CD4-positive, alpha-beta T cell treated with Interleukin-15 for 1 hour (primary cell): ENCODE measurements at places on chromosomes 3 and 15.

DNA sequence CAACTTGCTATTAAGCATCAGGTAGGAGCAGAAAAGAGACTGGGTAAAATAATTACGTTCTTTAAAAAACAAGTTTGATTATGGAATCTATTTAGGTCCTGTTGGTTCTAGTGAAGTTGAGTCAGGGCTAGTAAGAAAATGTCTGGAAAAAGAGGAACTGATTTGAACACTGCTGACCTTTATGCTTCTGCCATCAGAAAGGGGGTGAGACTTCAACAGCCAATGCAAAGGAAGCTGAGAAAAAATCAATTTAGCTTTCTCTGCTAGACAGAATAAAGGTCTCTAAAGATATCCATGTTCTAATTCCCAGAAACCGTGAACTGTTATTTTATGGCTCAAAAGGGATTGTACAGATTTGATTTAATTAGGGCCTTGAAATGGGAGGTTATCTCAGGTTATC lies 157.5 kb downstream of the ROBO2 start:
- DNase-seq = no peak

DNA sequence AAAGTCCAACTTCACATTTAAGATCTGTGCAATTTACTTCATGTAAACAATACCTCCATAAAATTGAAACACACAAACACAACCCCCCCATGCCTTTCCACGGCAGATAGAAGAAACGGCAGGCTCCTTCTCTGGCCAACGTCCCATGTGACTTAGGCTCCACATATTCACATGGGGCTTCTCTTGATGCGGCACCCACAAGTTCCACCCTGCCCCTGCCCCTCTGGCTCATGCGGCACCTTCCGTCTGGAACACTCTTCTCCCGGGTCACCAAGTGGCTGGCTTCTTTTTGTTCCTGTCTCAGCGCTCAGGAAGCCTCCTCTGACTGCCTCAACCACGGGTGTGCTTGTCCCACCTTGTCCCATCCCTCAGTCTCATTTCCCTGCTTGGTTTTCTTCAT lies 25.6 kb downstream of the STIMATE start:
- DNase-seq = no peak

- DNase-seq = no peak
These were observed 62.6 kb downstream of the OSBPL10 start for GRCh38 chr3:31918179-31919150.

DNA sequence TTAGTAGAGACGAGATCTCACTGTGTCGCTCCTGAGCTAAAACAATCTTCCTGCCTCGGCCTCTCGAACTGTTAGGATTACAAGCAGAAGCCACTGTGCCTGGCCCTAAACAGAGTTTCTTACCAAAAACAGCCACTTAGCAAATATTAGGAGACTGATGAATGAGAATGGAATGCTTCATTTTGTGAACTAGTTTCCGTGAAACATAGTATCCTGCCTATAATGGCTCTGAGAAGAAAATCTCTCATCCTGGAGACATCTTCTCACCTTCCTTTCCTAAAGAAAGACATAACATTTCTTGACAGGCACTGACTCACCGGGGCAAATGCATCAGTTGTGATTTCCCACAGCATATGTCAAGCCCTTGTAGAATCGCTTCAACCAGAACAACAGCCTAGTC lies 44.9 kb downstream of the GJD2 start:
- DNase-seq = no peak

GRCh38 chr15:89317186-89317720 lies 17.4 kb downstream of the POLG start:
- DNase-seq = no peak

DNA sequence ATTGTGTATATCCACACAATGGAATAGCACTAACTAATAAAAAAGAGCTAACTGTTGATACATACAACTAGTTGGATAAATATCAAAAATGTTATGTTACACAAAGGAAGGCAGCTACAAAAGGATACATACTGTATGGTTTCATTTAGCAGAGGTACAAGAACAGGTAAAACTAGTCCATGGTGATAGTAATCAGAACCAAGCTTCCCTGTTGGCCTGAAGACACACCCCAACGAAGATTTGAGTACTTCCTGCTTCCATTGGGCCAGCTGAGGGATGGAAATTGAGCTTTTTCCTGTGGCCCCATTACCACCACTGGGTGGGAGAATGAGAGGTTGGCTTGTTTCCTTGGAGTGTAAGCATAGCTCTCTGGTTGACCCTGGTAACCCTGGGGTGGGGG lies 117.3 kb upstream of the CADPS start:
- DNase-seq = no peak

- DNase-seq = peak; percentile 34
These were observed 18.6 kb downstream of the SAMD7 start for GRCh38 chr3:169929830-169930519.

DNA sequence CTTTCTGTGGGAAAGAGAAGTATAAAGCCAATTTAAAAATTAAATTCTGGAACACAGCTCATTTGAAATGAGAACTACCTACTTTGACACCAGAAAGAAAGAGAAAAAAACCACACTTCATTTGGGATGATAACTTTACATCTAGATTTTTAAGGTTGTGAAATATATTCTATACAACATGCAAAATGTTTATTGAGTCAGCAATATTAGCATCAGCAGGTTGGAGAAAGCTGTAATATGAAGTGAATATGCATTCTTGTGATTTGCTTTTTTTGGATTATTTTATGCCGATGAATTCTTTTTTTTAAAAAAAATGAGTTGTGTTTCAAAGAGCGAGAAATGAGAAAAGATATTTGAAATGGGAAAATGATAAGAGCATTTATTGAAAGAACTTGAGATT lies 307.0 kb upstream of the DPPA4 start:
- no peak for DNase-seq

GRCh38 chr3:79005084-79005483 lies 762.7 kb downstream of the ROBO1 start:
- no peak for DNase-seq

GRCh38 chr15:64934023-64934422 lies 22.3 kb downstream of the ANKDD1A start:
- no peak for DNase-seq

DNA sequence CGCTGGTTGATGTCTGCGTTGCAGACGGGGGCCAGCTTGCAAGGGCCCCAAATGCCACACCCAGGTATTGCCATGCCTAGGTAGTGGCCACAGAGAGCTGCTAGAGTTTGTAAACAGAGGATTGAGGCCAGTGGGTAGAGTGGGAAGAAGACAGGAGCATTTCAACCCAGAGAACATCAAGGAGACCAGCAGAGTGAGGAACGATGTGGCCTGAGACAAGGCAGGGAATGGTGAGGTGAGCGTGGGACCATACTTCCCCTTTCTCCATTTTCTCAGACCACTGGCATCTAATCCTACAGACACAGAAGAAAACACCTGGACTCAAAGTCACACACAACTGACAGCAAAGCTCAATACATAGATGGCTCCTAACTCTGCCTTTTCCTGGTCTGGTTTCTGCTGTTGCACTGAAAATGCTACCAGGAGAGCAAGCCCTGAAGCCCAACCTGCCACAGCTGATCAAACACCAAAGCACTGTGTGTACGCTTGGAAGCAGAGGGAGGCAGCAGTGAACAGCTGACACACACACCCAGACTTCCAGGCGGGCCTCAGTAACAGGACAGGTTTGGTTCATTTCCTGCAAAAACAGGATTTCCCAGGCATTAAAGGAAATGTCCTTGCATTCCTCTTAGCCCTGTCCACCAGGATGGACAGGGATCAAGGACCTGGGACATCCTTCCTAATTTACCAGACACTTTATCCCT lies 1.6 kb downstream of the FAM174B start:
- DNase-seq = no peak

DNA sequence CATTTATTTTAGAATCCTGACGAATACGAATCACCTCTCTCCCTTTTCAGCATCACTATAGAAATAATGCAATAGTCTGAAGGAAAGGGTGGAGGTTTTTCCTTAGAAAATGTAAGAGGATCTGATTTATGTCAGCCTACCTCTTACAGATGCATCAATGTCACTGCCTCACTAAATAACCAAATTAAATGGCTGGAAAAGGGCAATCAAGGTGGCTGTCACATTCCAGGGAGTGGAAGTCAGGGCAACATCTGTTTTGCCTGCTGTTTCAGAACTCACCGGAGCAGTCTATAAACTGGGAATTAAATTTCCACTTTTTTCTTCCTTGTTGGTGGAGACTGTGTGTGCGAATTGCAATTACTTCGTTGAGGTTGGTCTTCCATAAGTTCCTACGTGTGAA lies 299.3 kb upstream of the PDZRN3 start:
- DNase-seq = no peak

- no peak for DNase-seq
These were observed 5.6 kb upstream of the APPL1 start for GRCh38 chr3:57221883-57222282.

- DNase-seq = no peak
These were observed 2.9 kb downstream of the CTNNB1 start for GRCh38 chr3:41202075-41202833.

- no peak for DNase-seq
These were observed 109.4 kb downstream of the KLHL25 start for GRCh38 chr15:85685356-85685755.

DNA sequence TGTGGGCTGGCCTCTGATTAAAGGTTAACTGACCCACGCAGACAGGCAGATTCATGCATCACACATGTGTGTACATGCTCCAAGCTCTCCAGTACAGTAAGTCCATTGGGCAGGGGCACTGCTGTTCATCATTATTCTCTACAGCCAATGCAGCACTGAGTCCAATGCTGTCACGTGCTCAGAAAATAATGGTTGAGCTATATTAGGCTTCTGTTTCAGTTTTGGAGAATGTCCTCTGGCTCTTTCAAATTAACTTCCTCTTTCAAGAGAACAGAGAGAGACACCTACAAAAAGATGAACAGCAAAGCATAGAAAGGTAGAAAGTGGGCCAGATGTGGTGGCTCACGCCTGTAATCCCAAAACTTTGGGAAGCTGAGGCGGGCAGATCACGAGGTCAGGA lies 202.6 kb downstream of the MEX3B start:
- no peak for DNase-seq

GRCh38 chr3:125031544-125031943 lies 24.3 kb downstream of the HEG1 start:
- DNase-seq = no peak

DNA sequence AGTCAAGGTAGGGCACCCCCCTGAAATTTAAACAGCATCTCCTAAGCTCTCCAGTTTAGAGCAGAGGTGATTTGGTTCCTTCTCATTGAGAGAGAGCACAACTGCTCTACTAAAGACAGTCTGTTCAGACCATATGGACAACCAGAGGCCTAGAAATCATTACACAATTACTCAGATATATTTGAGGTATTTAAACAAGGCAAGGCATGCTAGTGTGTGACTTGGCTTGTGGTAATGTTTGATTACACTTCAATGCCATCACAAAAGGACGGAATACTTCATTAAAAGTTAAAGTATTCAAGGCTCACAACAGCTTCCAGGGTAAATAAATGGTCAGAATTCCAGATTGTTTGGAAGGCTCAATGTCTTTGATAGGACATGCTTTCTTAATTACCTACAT lies 110.2 kb downstream of the LRTM1 start:
- DNase-seq = no peak

- DNase-seq = no peak
These were observed 52.4 kb downstream of the RBM6 start for GRCh38 chr3:49992326-49992725.

DNA sequence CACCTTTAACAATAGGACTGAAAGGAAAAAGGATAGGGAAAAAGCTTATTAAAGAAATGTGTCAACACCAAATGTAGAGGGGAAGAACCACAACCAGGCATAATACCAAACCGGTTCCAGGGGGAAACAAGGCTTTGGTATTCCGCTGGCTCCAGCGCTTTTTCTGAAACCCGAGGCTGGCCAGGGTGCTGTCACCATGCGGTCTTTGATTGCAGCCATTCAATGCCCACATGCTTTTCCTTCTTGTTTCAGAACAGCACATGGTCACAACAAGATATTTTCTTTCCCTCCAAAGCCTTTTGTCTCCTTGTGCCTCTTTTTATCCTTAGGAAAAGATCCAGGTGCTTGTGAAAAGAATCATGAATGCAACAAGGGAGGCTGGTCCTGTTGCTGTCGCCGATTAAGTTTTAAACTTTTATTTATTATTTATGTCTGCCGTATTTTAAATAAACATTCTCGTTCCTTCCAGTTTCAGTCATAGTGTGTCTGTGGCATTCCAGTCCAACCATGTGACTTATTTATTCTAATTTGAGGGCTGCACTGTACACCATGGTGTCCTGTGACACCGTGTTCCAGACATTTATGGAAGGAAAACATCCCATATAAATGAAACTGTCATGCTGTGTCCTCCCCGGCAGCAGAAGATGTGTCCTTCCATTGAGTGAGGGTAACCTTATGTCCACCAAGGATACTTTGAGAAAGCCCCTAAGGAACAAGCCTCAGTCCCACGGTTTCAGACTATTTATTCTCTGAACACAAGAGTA lies 41.1 kb downstream of the CCK start:
- DNase-seq = no peak

GRCh38 chr3:20046556-20046955 lies 6.3 kb downstream of the KAT2B start:
- no peak for DNase-seq

DNA sequence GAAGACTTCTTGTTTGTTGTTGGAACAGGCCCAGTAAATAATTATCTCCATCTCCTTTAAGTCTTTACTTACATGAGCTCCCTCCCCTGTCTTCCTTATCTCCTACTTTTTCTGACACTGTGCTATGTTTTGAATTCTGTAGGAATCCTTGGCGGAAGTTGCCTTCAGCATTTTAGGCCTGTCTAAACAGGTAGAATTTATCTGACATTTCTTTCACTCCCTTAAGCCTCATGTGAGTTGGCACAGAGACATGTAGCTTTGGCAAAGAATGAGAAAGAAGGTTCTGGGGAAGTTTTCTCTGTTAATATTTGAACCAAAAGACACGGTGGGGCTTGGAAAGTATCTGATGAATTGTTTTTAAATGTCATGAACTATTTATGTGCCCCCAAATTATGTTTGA lies 8.1 kb downstream of the MCTP2 start:
- no peak for DNase-seq

- no peak for DNase-seq
These were observed 139.5 kb upstream of the SLC2A2 start for GRCh38 chr3:171165983-171166382.

- no peak for DNase-seq
These were observed 113.9 kb upstream of the MANF start for GRCh38 chr3:51271172-51271571.

GRCh38 chr3:19662486-19662885 lies 271.5 kb downstream of the EFHB start:
- DNase-seq = no peak

GRCh38 chr3:183213415-183214276 lies 39.4 kb upstream of the B3GNT5 start:
- DNase-seq = no peak

- no peak for DNase-seq
These were observed 2.8 kb upstream of the CLRN1 start for GRCh38 chr3:150975086-150975991.
